ENCODE measurements at places on chromosomes 7 and 10. TPM values are rescaled to one million over a fixed set of nuclear protein-coding genes. Genes with fewer than 3 reads are reported as not detected.

RSPH10B gene
- polyA plus RNA-seq, result 0.25 TPM

ITGA8 gene
- not detected for polyA plus RNA-seq

ANKRD16 gene
- polyA plus RNA-seq, result 12.7 TPM

ARMC3 gene
- polyA plus RNA-seq, result 0.06 TPM

ZNF365 gene
- 0.41 TPM for polyA plus RNA-seq

MACC1 gene
- polyA plus RNA-seq, result 1.2 TPM

NME8 gene
- polyA plus RNA-seq, result 0.44 TPM

PLA2G12B gene
- polyA plus RNA-seq, result not detected

GSTO1 gene
- polyA plus RNA-seq, result 17.3 TPM

GRB10 gene
- polyA plus RNA-seq, result 35.7 TPM

GPR85 gene
- polyA plus RNA-seq, result 0.06 TPM

SPDYE1 gene
- polyA plus RNA-seq, result not detected

HOXA4 gene
- polyA plus RNA-seq, result not detected

TLL2 gene
- 2.9 TPM for polyA plus RNA-seq

CCSER2 gene
- polyA plus RNA-seq, result 2.7 TPM

DENND10 gene
- 36.3 TPM for polyA plus RNA-seq

MOGAT3 gene
- polyA plus RNA-seq, result 0.58 TPM

UPK3BL2 gene
- 18.3 TPM for polyA plus RNA-seq

VAX1 gene
- polyA plus RNA-seq, result not detected

PAXIP1 gene
- polyA plus RNA-seq, result 32.8 TPM

ACHE gene
- polyA plus RNA-seq, result 1.4 TPM

BTBD16 gene
- polyA plus RNA-seq, result not detected

TAS2R4 gene
- 0.88 TPM for polyA plus RNA-seq

CALML3 gene
- not detected for polyA plus RNA-seq

CTAGE8 gene
- not detected for polyA plus RNA-seq

PDZD8 gene
- 10.9 TPM for polyA plus RNA-seq

CD36 gene
- 0.13 TPM for polyA plus RNA-seq

ITIH2 gene
- polyA plus RNA-seq, result not detected

HMX2 gene
- polyA plus RNA-seq, result 2.7 TPM

ACTL6B gene
- 4.5 TPM for polyA plus RNA-seq

TCAF2 gene
- polyA plus RNA-seq, result 0.06 TPM

SFMBT2 gene
- 2.9 TPM for polyA plus RNA-seq

ASB10 gene
- polyA plus RNA-seq, result not detected

ADAM12 gene
- polyA plus RNA-seq, result 0.20 TPM

Measured in H1 (cell line).